T1000 (cell line): ENCODE measurements at places on chromosomes 16 and 17.

DNA sequence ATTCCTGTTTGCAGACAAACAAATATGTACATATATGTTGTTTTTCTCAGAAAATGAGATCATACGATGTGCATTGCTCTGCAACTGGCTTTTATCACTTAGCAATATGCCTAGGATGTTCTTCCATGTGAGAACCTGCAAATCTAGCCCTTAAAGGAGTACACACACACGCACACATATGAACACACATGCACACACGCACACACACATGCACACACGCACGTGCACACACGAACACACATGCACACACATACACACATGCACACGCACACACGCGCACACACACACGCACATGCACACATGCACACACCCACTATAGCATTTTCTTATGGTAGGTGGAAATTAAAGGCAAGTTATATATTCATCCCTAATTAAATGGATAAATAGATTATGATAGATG is 8.1 kb upstream of the OR2C1 start:
- DNase-seq = no peak

DNA sequence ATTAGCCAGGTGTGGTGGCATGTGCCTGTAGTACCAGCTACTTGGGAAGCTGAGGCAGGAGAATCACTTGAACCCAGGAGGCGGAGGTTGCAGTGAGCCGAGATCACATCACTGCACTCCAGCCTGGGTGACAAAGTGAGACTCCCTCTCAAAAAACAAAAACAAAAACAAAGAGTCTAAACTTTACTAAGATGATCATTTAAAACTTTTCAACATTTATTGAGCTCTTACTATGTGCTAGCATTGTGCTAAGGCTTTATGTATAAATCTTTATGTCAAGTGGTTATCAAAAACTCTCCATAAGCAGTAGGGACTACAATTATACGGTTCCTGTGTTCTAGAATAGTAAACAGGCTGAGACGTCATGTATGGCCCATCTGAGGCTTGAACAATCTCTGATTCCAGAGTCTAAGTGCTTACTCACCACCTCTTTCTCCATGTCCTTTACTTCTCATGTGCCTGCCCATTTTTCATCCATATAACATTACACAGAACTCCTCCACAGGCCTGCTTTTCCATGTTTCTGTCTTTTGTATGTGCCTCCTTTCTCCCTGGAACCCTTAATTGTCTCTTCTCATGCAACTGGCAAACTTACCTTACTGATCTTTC is 66.7 kb downstream of the NUP88 start:
- DNase-seq = no peak

- DNase-seq = no peak
Observed at GRCh38 chr17:73546114-73546513, 98.1 kb downstream of the SDK2 start.

DNA sequence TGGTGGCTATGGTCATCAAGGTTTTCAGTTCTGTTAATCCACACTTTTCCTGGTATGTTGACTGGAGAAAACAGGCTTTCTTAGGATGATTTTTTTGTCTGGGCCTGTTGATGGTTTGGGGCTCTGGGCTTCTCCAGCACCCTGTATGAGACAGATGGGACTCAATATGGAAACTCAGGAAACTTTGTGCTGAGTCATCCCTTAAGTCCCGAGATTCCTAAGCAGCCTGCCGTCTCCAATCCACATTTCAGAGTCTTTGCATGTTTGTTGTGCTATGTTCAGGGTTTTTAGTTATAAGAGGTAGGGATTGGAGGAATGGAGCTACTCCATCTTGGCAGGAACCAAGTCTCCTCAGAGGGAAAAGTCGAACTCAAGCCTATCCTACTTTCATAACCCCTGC is 253.3 kb upstream of the FOXF1 start:
- DNase-seq = no peak

DNA sequence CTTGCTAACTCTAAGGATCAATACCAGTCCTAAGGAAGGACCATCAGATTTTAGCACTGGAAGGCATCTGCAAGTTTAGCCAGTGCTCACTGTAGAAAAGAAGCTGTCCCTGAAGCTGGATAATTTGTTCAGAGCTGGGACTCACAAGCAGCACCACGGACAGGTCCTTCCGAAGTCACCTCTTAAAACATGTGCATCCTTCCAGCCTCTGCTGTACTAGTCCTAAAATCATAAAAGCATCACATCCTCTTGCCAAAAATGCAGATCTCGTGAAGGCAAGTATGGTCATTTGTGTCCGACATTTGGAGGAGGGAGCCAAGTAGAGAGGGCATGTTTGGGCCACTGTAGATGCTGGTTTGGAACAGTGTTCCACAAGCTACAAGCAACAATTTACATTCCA is 506.9 kb downstream of the RBFOX1 start:
- no peak for DNase-seq

DNA sequence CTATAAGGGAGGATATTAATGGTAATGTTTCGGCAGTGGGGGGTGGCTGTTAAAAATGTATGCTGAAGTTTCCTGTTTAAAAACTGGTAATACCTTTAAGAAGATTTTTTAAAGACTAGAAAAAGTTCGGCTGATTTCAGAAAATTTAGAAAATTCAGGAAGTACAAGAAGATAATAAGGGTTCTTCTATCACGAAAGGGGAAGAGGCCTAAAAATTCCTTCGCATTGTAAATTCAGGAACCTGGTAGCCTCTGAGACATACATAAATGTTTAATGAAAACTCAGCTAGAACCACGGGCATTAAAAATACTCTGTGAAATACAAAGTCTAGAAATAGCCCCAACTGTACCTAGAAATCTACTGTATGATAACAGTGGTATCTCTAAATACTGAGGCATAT is 181.2 kb downstream of the PARN start:
- no peak for DNase-seq

GRCh38 chr17:48905987-48906515 is 2.2 kb upstream of the UBE2Z start:
- DNase-seq = no peak

DNA sequence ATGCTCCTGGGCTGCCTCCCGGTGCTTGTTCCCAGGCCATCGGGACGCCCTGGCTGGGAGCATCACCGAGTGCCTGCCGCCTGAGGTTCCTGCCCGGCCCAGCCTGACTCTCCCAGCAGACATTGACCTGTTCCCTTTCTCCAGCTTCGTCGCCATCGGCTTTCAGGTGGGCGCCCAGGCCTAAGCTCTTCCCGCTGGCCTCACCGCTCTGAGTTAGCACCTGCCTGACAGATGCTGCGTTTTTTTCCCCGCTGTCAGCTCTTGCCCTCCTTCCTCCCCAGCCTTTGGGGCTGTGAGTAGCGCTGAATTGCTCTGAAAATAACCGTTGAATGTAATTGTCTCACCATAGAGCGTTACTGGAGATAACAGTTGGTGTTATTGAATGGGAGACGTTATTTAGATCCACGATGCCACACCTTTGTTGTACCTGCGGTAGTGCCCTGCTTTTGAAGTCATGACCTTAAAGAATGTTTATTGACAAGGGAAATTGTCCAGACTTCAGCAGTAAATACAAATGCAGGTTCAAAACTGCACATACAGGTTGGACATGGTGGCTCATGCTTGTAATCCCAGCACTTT is 21.3 kb upstream of the SMIM5 start:
- no peak for DNase-seq

DNA sequence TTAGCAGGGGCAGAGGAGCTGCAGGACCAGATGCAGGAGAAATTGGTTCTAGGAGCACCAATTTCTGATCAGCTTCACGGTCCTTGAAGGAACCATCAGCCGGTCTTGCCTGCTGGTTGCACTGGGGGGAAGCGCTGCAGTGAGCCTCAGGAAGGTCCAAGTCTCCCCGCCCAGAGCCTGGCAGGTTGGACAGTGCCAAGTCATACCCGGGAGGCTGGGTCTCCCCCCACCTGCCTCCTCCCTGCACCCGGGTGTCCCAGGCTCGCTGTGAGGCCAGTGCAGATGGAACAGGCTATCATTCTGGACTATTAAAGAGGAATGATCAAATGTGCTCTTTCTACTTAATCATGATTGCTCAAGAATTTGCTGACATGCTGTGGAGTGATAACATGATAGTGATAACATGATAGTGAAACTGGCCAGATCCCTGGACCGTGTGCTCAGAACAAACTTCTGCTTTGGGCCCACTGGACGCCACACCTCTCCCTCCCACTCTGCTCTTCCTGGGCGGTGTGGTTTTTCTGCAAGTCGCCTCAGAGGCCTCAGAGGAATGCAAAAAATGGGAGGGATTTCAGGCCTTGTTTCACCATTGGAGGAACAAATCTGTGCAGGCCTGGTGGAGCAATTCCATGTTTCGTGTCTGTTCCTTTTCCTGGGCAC is 236.0 kb downstream of the IRF8 start:
- DNase-seq = no peak

GRCh38 chr16:86573646-86574508 is 4.5 kb upstream of the FOXL1 start:
- DNase-seq = no peak

DNA sequence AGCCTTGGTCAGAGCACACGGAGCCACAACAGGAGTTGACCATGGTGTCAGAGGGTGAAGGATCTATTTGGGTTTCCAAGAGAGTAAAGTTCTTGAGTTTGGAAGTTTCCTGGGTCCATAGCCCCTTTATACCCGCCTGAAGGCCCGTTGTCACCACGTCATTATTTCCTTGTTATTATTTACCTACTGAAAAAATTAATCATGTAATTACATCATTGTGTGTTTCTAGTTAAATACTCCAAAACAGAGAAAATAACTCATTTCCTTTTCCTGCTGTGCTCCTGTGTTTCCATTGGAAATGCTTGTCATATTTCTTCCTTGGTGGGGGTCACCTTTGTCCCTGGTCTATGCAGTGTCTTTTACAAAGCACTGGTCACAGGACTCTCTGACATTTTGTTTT is at the start of gene KRTAP4-8:
Gene KRTAP4-8, minus strand, starts transcription at position 101 of the 400 bp plus-strand sequence. Its CDS starts 58 bp downstream, at position 43.
- no peak for DNase-seq

DNA sequence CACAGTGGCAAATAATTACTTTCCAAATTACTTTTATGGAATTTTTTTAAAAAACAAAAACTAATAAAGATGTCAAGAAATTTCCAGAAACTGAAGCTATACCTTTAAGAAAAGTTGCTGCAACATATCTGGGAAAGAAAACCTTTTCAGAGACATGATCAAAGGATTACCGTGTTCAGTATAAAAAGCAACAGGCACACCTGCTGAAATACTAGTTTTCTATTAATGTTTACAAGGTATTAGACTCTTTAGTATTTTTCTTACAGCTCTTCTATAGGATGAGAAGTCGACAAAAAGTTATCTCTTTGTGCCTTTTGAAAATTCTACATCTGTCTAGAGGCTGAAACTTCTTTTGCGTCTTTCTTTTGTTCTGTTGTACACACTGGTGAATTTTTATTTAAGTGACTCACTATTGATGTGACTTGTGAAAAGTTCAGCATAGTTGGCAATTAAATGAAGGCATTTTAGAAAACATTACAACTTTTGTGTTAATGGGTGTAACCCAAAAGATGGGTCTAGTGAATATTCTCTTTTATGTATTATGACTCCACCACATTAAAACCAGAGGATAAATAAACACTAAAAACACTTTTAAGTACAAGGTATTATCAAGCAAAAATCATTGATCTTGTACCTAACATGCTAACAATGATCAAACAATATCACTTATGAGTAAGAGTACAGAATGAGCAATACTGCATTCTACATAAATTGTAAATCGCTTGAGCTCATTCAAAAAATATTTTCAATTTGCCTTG is 23.8 kb downstream of the NACA2 start:
- DNase-seq = no peak

- no peak for DNase-seq
Observed at GRCh38 chr17:2059547-2060384, 4.9 kb downstream of the HIC1 start.

DNA sequence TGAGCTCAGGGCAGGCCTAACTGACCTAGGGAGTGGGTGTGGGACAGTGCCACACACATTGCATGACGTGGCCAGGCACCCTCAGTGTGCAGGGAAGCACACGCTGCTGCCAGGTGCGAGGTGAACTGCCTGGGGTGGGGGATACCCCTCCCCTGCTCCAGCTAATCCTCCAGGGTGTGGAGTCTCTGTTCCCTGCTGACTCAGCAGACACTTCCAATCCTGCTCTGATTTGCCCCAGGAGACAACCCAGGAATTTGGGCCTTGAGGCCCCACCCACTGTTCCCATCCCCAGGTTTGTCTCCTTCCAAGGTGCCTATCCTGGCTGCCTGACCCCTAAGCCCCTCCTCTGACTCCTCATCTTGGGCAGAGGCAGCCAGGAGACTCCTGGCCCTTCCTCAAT is 10.7 kb downstream of the DLX3 start:
- DNase-seq = no peak

- DNase-seq = no peak
Observed at GRCh38 chr16:81752876-81753227, 26.2 kb upstream of the PLCG2 start.

- no peak for DNase-seq
Observed at GRCh38 chr17:73393381-73393780, 81.6 kb upstream of the CDC42EP4 start.

DNA sequence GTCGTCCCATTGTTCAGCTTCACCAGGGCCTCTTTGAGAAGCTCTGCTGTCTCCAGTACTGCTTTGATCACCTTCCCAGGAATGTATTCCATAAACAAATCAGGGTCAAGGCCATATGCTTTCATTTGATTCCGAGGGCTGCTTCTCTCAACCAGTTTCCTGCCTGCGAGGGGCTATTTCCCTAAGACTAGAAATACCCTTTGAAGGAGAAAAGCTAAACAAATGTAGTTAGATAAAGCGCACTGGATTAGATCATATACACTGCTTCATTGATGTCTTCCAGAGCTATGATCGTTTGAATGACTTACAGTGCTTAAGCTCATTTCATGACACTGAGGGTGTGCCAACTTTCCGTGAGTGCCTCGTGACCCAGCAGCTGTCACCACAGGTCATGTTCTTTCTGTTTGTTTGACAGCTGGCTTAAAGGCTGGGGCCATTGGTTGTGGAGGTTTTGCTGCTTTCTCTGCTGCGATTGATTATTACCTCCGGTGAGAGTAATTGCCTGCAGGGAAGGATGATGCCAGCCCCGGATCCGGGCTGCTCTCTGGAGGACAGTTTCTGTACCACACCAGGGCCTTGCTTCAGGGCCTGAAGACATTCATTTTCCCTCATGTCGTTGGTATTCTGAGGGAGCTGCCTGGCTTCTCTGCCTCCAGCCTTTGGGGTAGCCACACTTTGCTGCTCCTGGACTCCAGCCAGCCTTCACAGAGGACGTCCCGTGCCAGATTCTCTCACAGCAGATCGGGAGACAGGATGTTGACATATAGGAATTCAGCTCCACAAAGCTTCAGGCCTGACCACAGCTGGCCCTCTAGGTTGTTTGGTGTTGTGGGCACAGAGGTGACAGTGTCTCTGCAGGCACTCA is 3.9 kb downstream of the TIMM22 start:
- DNase-seq = peak; percentile 50

GRCh38 chr16:87445486-87445885 is 47.3 kb downstream of the ZCCHC14 start:
- DNase-seq = no peak

- DNase-seq = no peak
Observed at GRCh38 chr16:11121083-11121608, 134.9 kb downstream of the SOCS1 start.

GRCh38 chr17:33874617-33875060 is 380.4 kb upstream of the CCL2 start:
- no peak for DNase-seq

GRCh38 chr16:11370084-11370931 is 25.0 kb downstream of the RMI2 start:
- DNase-seq = peak; percentile 34

GRCh38 chr17:40555296-40556190 is 9.7 kb downstream of the CCR7 start:
- no peak for DNase-seq
